G401 (cell line): ENCODE measurements at places on chromosomes 6 and 20. TPM values are rescaled to one million over a fixed set of nuclear protein-coding genes. Genes with fewer than 3 reads are reported as not detected.

Gene ID4
- total RNA-seq: 33.5 and 38.2 TPM in 2 replicates

Gene SNX9
- total RNA-seq: 13.2 and 20.5 TPM in 2 replicates

- DNase-seq: no peak
Measured at GRCh38 chr6:73108949-73109348, 116.3 kb downstream of the KHDC1L start.

Gene RBBP8NL
- not detected in 2 replicates for total RNA-seq

GRCh38 chr6:135722190-135722589 is 129.3 kb upstream of the PDE7B start:
- DNase-seq: no peak

- no peak for DNase-seq
Measured at GRCh38 chr6:106439459-106439858, 78.9 kb downstream of the CRYBG1 start.

Gene ATP5F1E
- 35.4 and 51.3 TPM in 2 replicates for total RNA-seq

DNA sequence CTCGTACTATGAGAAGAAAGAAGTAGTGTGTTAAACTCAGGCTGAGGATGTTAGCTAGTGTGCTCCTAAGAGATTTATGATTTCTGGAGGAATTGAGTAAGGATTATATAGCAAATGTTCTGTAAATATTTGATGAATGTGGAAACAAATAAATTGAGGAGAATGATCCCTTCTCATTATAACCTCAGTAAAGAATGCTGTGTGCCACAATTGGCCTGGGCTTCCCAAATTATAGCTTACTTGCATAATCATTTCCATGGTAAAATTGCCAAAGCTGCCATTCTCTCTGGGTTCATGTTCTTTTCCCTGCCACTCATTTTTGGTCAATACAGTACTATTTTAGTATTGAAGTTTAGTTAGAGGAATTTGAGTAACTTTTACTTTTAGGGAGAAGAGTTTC is 128.5 kb downstream of the FLRT3 start:
- no peak for DNase-seq

DNA sequence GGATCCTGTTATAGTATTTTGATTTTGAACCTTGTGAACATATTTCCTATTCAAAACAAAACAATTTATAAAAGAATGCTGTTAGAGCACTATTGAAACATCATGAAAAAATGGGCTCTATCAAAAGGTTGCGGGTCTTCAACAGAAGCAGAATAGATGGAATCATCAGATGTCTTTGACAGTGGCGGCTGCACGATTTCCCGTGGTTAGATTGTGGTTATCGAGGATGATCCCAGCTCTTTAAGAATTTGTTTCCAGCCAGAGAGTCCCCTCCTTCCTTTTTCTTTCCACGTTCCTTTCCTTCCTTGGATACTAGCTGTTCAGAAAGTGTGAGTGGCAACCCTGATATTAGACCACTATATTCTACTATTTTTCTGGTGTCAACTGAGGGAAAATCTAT is 163.4 kb downstream of the FARS2 start:
- DNase-seq: no peak

Gene PKIG
- total RNA-seq: 37.1 and 69.0 TPM in 2 replicates

Gene IL17F
- total RNA-seq: not detected in 2 replicates

Gene ALDH8A1
- 0.10 TPM in 1 of 2 replicates, not detected in the other for total RNA-seq
